ENCODE measurements at places on chromosomes 13 and 19. TPM values are rescaled to one million over a fixed set of nuclear protein-coding genes. Genes with fewer than 3 reads are reported as not detected.

GRCh38 chr19:46596008-46596407 lies 5.1 kb upstream of the CALM3 start:
- H3K4me1 ChIP-seq, result peaks cover 3% of the 10 kb centered on the region
- no peak overlapping the region for H3K4me3 ChIP-seq
- H3K27me3 ChIP-seq, result peaks cover 5% of the 10 kb centered on the region
- H3K27ac ChIP-seq, result no peak overlapping the region

DNA sequence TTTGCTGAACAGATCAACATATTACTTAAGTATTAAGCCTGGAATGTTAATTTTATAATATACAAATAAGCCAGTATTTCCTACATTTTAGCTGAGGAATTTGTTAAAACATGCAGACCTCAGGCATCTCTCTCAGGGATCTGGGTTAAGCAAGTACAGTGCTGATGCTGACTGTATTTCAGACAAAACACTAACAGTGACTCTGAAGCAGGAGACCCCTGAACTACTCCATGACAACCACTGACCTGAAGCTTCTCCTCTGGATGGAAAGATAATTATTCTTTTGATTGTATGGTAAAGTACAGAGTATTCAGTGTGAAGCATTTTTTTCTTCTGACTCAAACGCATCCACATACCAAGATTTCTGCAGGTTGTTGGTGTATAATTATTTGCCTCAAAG lies 680.8 kb downstream of the LIG4 start:
- no peaks in the 10 kb centered on the region for H3K27me3 ChIP-seq
- no peak overlapping the region for H3K27ac ChIP-seq
- no peaks in the 10 kb centered on the region for H3K4me1 ChIP-seq
- H3K4me3 ChIP-seq, result no peak overlapping the region
- H3K36me3 ChIP-seq, result no peaks in the 10 kb centered on the region

GRCh38 chr13:99425485-99426341 lies 75.6 kb upstream of the TM9SF2 start:
- peak overlapping the region; percentile 42 for H3K4me3 ChIP-seq
- H3K36me3 ChIP-seq, result no peaks in the 10 kb centered on the region
- H3K27me3 ChIP-seq, result no peaks in the 10 kb centered on the region
- H3K27ac ChIP-seq, result no peak overlapping the region

GRCh38 chr19:46924874-46925547 lies 64.2 kb downstream of the ARHGAP35 start:
- no peaks in the 10 kb centered on the region for H3K27me3 ChIP-seq
- H3K4me1 ChIP-seq, result peaks cover 63% of the 10 kb centered on the region
- peaks cover 13% of the 10 kb centered on the region for H3K36me3 ChIP-seq
- H3K27ac ChIP-seq, result peak overlapping the region; percentile 48
- no peak overlapping the region for H3K4me3 ChIP-seq
- peak; percentile 75 for DNase-seq

Gene SLC17A7
- 0.47 TPM for total RNA-seq

GRCh38 chr13:98335721-98336120 lies 158.7 kb upstream of the RNF113B start:
- no peak overlapping the region for H3K27ac ChIP-seq
- no peaks in the 10 kb centered on the region for H3K27me3 ChIP-seq
- H3K36me3 ChIP-seq, result no peaks in the 10 kb centered on the region
- H3K4me1 ChIP-seq, result no peaks in the 10 kb centered on the region
- DNase-seq, result no peak

DNA sequence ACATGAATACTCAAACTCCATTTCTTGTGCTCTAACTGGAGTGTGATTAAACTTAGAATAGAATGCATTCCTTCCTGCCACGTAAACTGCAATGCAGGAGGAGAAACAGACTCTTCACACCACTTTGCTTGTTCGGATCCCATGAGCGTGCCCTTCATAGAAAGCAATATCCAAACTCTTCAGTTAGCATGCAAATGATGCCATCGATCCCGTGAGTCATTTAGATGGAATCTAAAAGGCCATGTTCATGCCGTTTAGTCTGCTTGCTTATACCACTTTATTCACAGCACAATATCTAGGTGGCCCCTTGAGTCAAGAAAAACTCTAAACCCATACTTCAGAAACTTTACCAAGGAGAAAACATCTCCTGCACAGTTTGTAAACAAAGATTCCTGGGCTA lies 225.8 kb downstream of the OXGR1 start:
- H3K4me3 ChIP-seq, result no peak overlapping the region
- H3K4me1 ChIP-seq, result peaks cover 6% of the 10 kb centered on the region
- no peak overlapping the region for H3K27ac ChIP-seq
- no peaks in the 10 kb centered on the region for H3K36me3 ChIP-seq

DNA sequence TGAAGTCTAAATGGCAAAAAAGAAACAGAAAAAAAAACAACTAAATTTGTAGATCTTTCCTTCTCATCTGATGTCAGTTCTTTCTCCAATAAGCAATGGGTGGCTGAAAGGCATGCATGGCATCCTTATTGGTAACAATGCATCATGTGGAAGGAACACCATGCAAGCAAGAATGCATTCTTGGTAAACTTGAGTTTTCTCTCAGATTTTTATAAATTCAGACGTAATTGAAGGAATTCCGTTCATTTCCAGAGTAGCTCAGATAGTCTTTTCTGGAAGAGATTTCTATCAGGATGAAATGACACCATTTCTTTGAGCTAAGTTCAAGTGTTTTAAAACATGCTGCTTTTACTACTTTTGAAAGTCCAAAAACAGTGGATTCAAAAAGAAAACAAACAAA lies 373.0 kb downstream of the COG6 start:
- no peak overlapping the region for H3K4me3 ChIP-seq
- no peaks in the 10 kb centered on the region for H3K27me3 ChIP-seq
- H3K27ac ChIP-seq, result no peak overlapping the region
- no peak for DNase-seq
- no peaks in the 10 kb centered on the region for H3K36me3 ChIP-seq

- H3K36me3 ChIP-seq, result no peaks in the 10 kb centered on the region
- DNase-seq, result no peak
- no peaks in the 10 kb centered on the region for H3K27me3 ChIP-seq
Measured at GRCh38 chr19:8569066-8569771, 8.0 kb downstream of the MYO1F start.

DNA sequence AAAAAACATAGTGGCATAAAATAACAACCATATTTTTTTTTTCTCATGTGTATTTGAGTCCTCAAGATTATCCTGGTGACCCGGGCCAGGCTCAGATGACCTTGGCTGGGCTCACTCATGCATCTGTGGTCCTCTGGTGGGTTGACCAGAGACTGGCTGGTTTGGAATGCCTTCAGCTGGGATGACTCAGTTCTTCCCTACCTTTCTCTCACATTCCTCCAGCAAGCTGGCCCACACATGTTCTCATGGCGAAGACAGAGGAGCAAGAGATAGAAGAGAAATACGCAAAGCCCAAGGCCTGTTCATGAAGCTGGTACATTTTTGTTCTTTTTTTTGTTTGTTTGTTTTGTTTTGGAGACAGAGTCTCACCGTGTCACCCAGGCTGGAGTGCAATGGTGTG lies 14.3 kb upstream of the ZNF541 start:
- no peak overlapping the region for H3K4me3 ChIP-seq
- DNase-seq, result no peak
- H3K36me3 ChIP-seq, result no peaks in the 10 kb centered on the region
- no peaks in the 10 kb centered on the region for H3K4me1 ChIP-seq
- no peak overlapping the region for H3K27ac ChIP-seq

DNA sequence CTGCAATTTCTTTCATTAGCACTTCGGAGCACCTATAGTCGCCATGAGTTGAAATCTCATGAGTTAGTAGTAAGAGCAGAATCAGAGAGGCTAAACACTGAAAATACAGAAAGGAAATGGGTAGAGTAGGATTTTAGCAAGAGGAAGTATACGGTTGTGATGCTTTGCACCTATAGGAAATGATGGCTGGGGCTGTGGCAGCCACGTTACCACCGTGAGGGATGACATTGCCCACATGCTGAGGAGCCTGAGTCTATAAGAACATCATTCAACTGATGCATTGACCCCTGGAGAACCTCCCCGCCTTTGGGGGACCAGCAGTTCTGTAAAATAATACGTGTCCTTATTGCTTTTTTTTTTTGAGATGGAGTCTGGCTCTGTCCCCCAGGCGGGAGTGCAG lies 20.4 kb downstream of the FAM187B start:
- no peak for DNase-seq
- H3K27ac ChIP-seq, result no peak overlapping the region
- no peaks in the 10 kb centered on the region for H3K27me3 ChIP-seq

Data from Karpas-422 (cell line).